ENCODE measurements at places on chromosomes 4 and X. TPM values are rescaled to one million over a fixed set of nuclear protein-coding genes. Genes with fewer than 3 reads are reported as not detected.
A peak's percentile ranks its signal among the peaks of the same experiment; 100 is the strongest.

DNA sequence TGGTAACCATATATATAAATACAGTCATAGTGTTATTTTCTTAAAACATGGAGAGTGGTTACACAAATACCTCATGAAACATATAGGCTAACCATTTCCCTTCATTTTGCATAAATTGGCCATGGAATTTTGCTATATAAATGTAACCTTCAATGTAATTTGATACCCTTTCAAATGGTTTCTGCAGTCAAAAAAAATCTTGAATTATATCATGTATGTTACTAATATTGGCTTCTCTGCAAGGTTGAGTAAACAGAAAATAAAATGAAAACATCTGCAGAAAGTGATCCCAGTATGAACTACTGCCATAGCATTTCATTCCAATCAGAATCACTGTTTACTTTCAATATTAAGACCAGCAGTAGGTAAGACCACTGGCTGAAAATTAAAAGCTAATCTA lies 1165.9 kb upstream of the TENM3 start:
- no peak overlapping the region for H3K4me3 ChIP-seq
- no peaks in the 10 kb centered on the region for H3K36me3 ChIP-seq
- no peak overlapping the region for H3K27ac ChIP-seq
- H3K4me1 ChIP-seq = no peaks in the 10 kb centered on the region
- H3K27me3 ChIP-seq = no peaks in the 10 kb centered on the region

Gene KLHL34
- 2.3 TPM for total RNA-seq

DNA sequence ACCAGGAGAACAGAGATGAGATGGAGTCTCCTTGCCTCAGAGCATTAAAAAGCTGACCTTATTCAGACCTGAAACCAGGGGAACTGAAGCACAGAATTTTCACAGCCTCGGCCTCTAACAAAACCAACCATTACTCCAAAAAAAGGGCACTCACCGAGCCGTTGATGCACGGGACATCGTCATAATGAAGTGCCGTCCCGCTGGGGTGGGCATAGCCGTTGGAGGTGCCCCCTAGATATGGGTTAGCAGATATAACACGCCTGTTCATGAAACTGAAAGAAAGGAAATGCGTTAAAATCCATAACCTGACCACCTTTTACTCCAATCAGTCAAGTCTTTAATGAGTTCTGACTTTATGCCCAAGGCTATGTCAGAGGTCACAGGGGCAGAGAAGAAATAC lies 153.6 kb downstream of the AFAP1 start:
- H3K36me3 ChIP-seq = no peaks in the 10 kb centered on the region
- H3K4me3 ChIP-seq = no peak overlapping the region
- no peak for DNase-seq
- H3K27ac ChIP-seq = no peak overlapping the region
- H3K27me3 ChIP-seq = no peaks in the 10 kb centered on the region
- H3K4me1 ChIP-seq = no peaks in the 10 kb centered on the region

Gene HEPH
- 236 TPM for total RNA-seq

DNA sequence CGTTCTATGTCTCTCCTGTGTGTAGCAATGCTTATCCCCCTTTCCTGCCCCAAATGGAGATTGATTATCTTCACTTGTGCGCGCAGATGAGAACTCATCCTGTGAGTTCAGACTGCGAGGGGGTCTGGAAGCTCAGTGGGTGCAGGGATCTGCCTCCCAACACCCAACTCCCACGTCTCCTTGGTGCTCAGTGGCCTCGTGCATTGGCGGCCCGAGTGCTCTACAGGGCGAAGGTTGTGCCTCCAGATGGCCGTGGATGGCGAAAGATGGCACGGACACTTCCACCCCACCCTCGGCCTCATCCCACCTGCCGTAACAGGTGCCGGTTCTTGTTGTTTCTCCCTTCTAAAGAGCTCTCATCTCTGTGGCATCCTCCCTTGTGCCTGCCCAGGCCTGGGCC lies 45.1 kb upstream of the SORCS2 start:
- no peak overlapping the region for H3K4me3 ChIP-seq
- H3K4me1 ChIP-seq = no peaks in the 10 kb centered on the region
- H3K27ac ChIP-seq = no peak overlapping the region
- H3K27me3 ChIP-seq = no peaks in the 10 kb centered on the region
- no peak for DNase-seq

Gene NDST3
- total RNA-seq = not detected

Gene NPY5R
- not detected for total RNA-seq

DNA sequence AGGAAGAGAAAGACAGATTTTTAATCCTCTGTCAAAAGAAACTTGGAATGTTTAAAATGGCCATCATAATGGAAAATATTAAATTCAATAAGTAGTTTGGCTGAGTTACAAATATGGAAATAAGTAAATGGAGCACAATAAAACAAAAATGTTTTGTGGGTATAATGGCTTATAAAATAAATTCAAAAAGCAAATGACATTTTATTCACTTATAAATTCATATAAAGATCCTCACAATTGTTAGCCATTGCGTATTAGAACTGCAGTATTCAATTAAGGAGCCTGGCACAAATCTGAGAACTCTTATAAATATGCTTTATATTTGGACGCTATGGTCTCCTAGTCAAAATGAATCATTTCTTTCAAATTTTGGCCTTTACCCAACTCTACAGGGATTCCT lies 339.0 kb upstream of the PABPC4L start:
- no peak overlapping the region for H3K27ac ChIP-seq
- H3K36me3 ChIP-seq = no peaks in the 10 kb centered on the region
- no peak for DNase-seq
- no peaks in the 10 kb centered on the region for H3K4me1 ChIP-seq

GRCh38 chr4:128228845-128229795 lies 58.5 kb downstream of the PGRMC2 start:
- H3K4me1 ChIP-seq = no peaks in the 10 kb centered on the region
- no peak overlapping the region for H3K4me3 ChIP-seq
- H3K36me3 ChIP-seq = no peaks in the 10 kb centered on the region
- DNase-seq = no peak
- no peak overlapping the region for H3K27ac ChIP-seq

DNA sequence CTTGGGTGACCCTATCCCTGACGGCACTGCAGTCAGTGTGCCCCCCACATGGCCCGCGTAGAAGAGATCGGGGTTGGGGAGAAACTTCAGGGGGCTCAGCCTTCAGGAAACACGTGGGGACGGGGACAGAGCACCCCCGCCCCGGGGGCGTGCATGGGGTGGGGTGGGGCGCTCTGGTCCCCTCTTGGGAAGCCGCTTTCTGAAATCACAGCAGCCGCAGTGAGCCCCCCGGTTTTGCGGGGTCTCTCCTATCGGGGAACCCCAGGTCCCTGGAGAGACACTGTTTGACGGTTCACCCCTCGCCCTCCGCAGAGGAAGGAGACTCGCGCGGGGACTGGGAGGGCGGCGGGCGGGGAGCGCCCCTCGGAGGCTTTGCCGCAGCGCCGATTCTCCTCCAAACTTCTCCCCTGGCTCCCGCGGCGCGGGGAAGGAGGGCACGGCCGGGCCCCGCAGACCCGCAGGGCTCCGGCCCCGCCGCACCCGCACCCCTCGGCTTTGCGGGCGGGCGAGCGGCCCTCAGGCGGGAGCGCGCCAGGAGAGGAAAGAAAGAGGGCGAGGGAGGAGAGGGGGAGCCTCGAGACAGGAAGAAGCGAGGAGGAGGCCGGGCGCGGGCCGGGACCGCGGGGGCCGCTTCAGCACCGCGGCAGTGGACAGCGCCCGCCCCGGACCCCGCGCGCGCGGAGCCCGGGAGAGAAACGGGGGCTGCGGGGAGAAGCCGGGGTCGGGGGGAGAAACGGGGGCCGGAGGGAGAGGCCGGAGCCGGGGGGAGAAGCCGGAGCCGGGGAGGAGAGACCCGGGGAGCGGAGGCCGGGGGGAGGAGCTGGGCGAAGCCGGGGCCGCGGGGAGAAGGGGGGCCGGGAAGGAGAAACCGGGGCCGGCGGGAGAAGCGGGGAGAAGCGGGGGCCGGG lies 612 bp downstream of the CPLX1 start:
- H3K4me1 ChIP-seq = peaks cover 4% of the 10 kb centered on the region
- H3K27ac ChIP-seq = no peak overlapping the region
- DNase-seq = no peak
- H3K27me3 ChIP-seq = peaks cover 37% of the 10 kb centered on the region
- peak overlapping the region; percentile 27 for H3K4me3 ChIP-seq
- H3K36me3 ChIP-seq = no peaks in the 10 kb centered on the region
